Myocyte (in vitro differentiated cells): ENCODE measurements at places on chromosomes 1 and 21.

DNA sequence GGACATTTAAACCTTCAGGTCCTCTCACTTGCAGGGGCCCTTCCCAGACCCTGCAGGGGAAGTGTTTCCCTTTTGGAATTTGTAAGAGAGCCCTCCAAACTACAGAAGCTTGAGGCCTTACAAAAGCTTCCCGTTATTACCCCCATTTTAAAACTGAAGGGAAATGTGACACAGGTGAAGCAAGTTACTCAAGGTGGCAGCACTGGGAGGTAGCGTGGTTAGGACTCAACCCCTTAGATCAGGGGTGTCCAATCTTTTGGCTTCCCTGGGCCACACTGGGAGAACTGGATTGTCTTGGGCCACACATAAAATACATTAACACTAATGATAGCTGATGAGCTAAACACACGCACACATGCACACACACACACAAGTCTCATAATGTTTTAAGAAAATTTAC is 15.8 kb upstream of the ZC3H12A start:
- DNase-seq = no peak

DNA sequence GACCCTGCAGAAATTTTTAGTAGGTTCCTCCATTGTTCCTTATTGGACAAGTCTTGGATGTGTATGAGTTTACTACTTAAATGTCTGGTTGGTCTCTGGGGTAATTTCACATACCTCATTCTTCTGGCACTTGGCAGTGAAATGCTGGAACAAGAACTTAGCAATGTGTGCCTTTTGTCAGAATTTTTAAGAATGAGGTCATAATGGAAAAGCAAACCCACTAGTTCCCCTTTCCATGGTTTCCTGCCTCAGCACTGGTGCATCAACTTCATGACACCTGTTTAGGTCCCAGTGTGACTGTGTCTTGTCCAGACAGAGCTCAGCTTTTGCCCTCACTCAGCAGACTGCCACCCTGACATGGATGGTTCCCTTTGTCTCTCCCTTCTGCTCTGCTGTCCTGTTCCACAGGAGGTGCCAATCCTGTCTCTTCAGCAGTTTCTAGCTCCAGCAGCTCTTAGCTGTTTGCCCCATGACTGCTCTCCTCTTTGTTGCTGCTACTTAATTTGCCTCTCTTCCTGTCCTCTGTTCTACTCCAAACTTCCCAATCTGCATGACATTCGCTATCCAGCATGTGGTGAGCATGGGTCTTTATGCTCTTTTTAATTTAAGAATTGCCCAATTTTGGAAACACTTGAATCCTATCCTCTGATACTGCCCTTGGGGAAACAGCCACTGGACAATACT is 135.6 kb downstream of the CYYR1 start:
- peak; percentile 39 for DNase-seq

DNA sequence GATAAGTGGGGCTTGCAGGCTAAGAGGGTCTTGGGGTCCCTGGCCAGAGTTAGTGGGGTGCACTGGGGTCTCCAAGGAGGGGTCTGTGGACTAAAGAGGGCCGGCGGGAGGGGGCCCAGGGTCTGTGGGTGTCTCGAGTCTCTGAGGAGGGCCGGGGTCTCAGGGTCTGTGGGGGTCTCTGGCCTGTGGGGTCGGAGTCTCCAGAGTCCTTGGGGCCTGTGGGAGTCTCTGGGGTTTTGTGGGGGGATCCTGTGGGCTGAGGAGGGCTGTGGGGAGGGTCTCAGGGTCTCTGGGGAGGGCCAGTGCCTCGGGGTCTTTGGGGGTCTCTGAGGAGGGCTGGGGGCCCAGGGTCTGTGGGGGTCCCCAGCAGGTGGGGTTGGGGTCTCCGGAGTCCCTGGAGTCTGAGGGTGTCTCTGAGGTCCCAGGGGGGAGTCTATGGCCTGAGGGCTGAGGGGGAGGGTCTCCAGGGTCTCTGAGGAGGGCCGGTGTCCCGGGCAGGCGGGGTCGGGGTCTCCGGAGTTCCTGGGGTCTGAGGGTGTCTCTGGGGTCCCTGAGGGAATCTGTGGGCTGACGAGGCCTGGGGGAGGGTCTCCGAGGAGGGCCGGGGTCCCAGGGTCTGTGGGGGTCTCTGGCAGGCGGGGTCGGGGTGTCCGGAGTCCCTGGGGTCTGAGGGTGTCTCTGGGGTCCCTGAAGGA is 628 bp upstream of the PLEKHM2 start:
- DNase-seq = no peak

DNA sequence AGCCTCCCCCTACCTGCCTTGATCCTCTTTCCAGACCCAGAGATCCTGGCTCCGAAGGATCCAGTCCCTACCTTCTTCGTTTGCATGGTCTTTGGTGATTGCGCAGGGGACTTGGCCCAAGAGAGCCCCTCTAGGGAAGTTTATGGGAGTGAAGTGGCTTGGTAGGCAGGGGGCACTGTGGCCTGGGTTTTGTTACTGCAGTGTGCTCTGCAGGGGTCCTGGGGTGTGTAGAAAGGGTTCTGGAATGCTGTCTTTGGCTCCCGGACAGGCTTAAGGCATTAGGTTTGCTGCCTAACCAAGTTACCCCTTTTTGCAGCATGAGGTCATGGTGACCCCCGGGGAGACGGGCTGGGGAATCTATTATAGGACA is 3.8 kb downstream of the ATP8B2 start:
- DNase-seq = no peak

GRCh38 chr1:14165371-14165801 is 433.1 kb upstream of the KAZN start:
- DNase-seq = no peak

DNA sequence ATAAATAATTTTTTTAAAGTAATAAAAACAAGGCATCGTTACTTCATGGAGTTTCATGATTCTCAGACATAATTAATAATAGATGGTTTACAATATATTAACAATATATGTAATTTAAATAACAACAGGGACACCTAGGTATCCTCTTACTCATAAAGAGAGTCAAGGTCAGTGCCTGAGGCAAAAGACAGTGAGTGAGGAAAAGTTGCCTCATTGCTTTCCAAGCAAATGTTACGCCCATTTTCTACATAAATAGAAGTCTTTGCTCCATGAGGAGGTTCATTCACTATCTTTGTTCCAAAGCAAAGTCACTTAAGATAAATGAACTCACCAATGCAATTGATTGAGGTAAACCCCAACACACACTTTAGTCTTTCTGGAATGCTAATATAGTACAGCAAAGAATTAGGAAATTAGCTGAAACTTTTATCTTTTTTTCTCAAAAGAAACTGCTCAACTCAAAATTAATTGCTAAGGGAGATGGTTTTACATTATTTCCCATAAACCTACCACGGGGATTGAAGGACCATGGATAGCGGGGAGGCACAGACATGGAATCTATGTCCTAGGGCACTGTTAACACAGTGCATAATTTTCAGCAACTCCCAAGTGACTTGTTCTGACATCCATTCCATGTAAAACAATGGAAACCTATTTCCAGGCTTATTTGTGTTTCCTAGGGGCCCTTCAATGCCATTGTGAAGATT is 19.6 kb downstream of the BCL9 start:
- no peak for DNase-seq

DNA sequence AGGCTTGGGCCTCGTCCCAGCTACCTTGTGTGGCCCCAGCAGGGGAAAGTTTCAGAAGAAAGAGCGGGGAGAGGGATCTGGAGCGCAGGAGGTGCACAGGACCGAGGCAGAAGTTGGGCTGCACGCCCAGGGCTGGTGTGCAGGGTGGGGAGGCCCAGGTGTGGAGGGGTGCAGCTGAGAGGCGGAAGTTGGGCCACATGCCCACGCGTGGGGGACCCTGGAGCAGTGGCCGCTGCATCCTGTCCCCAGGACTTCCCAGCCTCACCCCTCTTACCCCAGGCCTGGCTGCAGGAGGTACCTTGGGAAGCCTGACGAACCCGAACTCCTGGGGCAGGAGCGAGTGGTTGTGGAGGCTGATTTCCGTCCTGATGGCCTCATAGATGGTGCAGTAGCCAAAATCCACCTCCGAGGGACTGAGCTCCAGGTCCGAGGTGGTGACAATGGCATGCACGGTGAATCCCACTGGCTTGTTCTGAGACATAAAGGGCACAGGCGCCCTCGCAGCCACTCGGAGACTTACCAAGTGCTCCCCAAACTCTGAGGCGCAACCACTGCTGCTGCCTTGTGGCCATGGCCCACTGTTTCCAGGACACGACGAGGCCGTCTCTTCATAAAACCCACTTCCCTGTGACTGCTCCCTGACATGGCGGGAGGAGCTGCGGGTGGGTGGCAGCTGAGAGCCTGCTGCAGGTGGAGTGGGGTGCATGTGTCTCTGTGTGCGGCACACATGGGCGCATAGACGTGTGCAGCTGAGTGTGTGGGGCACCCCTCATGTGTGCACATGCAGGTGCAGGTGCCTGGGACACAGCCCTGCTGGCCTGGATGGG is 20.4 kb upstream of the TMEM52 start:
- no peak for DNase-seq

- no peak for DNase-seq
Measured at GRCh38 chr1:53431805-53432565, 27.2 kb upstream of the DMRTB1 start.

DNA sequence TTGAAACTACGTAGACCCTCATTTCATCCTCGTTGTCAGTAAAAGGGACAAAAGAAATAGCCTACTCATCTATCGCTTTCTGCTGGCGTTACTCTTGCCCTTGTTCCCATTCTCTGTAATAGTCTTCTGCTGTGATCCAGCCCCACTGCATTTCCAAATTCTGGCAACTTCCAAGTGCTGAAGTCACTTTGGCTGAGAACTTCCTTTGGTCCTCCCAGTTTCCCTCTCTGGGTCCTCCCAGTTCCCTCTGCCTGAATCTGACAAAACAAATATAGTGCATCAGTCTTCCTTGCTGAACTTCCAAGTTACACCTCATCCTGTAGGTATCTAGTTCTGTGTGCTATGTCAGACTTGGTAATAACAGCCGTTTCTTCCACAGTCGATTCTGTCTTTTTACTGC is 47.0 kb upstream of the PLA2G4A start:
- DNase-seq = no peak

DNA sequence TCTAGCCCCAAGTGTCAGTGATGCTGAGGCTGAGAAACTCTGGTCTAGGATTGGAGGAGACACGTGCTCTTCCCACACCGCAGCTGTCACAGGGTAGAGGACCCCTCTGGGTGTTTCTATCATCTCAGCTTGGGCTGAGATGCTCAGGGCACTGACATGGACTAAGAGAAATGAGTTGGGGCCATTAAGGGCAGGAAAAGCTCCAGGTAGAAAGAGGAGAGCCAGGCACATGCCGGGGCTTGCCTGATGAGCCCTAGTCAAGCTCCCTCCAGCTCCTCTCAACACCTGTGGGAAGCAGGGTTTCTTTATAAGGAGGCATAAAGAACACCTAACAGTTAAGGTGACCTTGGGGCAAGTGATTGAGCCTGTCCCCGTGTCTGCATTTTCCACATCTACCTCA is 17.3 kb downstream of the ABCA4 start:
- no peak for DNase-seq

GRCh38 chr1:201914456-201915235 is 25.9 kb downstream of the SHISA4 start:
- DNase-seq = no peak

DNA sequence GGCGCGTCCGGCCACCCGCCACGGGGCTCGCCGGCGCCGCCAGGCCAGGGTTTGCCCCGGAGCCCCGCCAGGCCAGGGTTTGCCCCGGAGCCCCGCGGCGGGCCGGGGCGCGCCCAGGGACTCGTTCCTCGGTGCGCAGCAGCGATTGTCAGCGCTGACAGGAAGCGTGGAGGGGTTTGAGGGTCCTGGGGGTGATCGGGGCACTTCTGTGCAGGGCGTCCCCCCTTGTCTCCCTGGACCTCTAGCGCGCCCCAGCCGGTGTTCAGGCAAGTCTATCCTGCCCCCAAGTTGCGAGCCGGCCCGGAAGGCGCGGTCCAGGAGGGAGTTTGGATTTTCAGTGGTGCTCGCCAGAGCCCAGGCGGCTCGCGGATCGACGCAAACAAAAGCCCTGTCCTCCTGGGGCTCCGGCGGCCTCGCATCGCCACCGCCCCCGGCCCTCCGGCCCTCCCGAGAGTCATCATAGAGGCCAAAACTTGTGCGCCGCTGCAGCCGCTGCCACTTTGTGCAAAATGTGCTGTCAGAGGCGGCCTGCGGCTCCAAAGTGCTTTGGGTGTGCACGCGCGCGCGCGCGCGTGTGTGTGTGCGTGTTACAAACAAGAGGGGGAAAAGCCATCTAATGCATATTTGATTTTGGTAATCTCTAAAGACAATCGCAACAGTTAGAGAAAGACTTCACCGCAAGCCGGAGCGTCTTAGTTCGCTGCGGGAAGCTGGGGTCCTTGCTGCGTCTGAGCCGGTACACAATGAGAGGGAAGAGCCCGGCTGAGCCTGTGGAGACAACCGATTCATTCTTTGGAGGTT is 1.0 kb downstream of the ROR1 start:
- peak; percentile 56 for DNase-seq

- DNase-seq = peak; percentile 6
Measured at GRCh38 chr1:12387641-12388040, 157.8 kb downstream of the VPS13D start.

DNA sequence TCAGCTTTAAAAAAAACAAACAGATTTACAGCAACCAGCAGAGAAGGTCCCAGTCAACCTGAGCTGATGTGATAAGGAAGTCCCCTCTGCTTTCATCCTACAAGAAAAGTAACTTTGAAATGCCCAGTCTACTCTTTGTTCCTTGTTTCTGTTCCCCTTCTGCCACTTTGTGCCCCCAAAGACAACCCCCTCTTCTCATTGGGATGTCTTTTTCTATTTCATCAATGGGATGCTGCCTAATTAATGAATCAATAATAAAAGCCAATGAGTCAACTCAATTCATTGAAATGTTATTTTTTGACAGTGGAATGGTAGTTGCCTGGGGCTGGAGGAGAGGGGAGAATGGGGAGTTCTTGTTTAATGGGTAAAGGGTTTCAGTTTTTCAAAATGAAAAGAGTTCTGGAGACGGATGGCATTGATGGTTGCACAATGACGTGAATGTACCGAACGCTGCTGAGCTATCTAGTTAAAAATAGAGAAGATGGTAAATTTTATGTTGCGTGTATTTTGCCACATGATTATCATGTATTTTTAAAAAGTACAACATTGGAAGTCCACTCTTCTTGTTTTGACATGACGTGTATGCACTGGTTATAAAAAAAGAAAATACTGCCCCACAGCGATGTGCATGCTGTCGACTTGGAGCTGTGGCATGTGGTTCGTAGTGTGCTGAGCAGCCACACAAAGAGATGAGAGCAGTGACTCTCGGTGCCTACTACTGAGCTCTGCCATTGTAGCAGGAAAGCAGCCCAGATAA is 22.4 kb upstream of the PADI2 start:
- no peak for DNase-seq

- DNase-seq = no peak
Measured at GRCh38 chr1:22303816-22304215, 147.8 kb upstream of the ZBTB40 start.

DNA sequence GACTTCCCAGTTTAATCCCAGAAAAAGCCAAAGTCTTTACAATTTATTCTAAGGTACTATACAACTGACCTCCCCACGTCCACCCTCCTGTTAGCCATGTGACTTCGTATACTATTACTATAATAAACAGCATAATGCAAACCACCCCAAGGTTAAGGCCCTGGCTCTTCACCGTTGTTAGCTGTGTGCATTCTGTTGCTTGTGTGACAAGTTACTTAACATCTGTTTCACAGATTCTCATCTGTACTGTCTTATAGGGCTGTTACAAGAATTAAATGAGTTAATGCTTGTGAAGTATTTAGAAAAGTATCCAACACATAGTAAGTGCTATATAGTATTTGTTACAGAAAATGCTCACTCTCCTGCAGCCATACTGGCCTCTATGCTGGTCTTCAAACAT is 15.7 kb downstream of the WARS2 start:
- DNase-seq = no peak
